ENCODE measurements at places on chromosomes 4 and X. TPM values are rescaled to one million over a fixed set of nuclear protein-coding genes. Genes with fewer than 3 reads are reported as not detected.
A peak's percentile ranks its signal among the peaks of the same experiment; 100 is the strongest.

- no peak for DNase-seq
Observed at GRCh38 chr4:126495163-126495752, 1137.5 kb upstream of the INTU start.

GRCh38 chr4:24912252-24913118, at the start of gene CCDC149:
Gene CCDC149 (minus strand): TSS chr4:24913042. CDS start chr4:24912864, 178 bp downstream.
- peak; percentile 80 for DNase-seq

- DNase-seq, result peak; percentile 72
Observed at GRCh38 chr4:123522081-123522480, 125.5 kb downstream of the SPRY1 start.

GRCh38 chr4:159358226-159358625, 255.3 kb downstream of the RAPGEF2 start:
- DNase-seq, result peak; percentile 67

- no peak for DNase-seq
Observed at GRCh38 chr4:155722816-155723499, 35.9 kb upstream of the GUCY1B1 start.

DNA sequence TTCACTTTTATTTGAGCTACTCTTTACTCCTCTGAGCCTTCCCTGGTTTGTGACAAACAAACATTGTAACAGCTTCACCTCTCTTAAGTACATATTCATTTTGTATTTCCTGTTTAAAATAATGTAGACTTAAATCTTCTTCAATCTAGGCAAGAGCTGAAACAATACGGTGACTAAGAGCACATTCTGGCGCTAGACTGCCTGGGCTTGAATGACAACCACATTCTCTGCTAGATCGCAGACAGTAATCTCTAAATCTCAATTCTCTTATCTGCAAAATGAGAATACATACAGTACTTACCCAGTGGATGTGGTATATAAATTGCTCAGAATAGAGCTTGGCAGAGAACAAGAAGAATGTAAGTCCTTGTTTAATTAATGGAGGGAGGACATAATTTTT, 144.8 kb downstream of the ARAP2 start:
- no peak for DNase-seq

- peak; percentile 71 for DNase-seq
Observed at GRCh38 chrX:41705680-41706374, 17.1 kb downstream of the GPR34 start.

DNA sequence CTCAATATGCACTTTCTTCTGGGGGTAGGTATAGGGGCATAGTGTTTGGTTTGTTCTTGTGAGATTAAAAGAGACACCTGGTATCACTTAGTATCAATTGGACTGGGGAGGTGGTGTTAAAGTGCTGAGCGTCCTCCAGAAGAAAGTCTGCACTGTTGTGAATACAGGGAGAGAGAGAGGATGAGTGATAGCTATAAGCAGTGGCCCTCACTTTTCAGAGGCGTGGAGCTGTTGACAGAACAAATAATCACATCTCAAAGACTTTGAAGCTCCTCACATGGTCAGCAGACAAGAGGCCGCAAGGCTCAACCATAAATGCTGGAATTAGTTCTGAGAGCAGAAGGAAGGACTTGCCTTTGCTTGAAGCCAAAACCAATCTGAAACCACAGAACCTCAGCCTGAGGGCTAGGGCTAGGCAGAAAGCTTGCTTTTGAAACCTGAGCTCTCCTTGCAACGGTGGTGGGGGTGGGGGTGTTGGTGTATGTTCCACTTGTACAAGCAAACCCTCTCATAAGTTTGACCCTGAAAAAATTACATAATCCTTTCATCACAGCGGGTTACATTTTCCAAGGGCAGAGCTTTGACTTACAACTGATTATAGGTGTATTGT, 123.2 kb upstream of the SCML1 start:
- DNase-seq, result no peak

- DNase-seq, result no peak
Observed at GRCh38 chr4:141241986-141242385, 21.3 kb downstream of the ZNF330 start.

Gene BEND4
- polyA plus RNA-seq, result 0.05 TPM
